ENCODE measurements at places on chromosomes 6 and 20.

DNA sequence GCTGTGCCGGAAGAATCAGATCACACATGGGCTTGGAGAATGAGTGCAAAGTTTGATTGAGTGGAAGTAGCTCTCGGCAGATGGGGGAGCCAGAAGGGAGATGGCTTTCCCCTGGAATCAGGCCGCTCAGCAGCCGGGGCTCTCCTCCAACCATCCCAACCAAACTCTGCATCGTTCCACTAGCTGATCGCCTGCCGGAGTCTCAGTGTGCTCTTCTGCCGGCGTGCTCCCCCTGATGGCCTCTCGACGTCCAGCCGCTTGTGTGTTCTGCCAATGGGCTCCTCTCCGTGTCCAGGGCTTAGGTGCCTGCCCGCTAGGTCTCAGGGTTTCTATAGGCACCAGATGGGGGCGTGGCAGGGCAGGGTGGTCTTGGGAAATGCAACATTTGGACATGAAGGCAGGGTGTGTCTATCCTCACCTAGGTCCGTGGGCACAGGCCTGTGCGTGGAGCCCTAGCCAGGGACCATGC, 4.9 kb upstream of the BIRC7 start:
- peak; percentile 42 for DNase-seq

DNA sequence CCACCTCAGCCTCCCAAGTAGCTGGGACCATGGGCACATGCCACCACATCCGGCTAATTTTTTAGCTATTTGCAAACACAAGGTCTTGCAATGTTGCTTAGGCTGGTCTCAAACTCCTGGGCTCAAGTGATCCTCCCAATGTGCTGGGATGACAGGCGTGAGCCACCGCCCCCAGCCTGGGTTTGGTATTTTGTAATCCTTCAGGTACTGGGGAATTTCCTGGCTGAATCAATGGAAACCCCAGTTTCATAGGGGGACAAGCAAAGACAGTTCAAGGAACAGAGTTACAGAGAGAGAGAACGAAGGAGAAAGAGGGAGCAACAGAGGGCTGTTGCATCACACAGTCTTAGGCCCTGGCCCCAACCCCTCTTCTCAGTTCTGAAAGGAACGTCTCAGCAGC, 35.7 kb downstream of the RAB44 start:
- no peak for DNase-seq

DNA sequence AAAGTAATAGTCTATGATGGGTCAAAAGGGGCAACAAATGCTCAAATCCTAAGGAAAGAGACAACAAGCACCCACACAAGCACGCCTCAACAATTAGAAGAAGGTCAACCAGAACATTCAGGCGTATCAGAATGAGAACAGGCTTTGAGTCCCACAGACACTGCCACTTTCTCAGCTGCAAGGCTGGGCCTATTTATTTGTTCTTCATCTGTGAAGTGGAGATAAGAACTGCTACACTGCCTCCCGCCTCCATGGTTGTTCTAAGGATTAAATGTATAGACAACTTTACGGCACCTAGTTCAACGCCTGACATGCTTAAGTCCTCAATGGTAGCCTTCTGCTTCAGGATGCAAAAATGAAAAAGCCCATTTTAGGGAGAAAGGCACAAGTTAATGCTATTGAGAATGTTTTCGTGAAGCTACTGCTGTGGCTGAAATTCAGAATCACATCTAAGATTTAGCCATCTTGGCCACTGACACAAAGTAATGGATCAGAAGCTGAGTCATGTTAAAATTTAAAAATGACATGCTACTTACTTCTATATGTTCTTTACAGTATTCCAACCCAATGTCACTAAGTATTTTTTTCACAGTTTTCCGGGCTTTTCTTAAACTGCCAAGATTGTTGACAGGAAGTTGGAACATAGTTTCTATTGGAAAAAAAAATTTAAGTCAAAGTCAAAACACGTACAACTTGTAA, 27.7 kb downstream of the ADNP start:
- no peak for DNase-seq

DNA sequence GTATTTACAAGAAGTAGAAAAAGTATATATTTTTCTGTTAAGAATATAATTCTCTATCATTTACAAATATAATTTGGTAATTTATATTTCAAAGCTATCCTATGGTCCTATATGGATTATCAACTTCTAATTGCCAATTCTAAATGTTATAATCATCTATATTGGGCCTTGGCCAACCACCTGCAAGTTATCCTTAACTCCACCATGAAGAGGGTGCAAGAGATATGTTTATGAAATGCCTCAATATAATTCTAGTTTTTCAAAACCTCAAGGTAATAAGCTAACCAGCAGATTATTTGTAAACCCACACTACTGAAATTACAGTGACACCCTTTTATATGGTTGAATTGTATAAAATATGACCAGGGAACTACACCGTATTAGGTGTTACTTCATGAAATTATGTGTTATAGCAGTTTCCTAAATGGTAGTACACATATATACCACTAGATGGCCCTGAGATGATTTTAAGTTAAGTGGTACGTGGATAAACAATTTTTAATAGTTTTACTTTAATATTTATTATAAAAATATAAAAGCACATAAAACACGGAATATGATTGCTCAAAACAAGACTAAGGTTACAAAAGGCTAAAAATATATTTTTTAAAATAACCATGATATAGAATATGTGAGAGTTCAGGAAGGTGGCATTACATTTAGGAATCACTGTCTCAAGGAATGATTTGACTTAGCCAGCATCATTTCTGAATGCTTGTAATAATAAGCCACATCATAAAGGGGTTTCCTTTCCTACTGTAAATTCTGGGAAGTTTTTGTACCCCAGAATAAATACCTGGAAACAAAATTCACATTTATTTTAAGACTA, 9.8 kb upstream of the PNISR start:
- DNase-seq = no peak

- no peak for DNase-seq
These were observed 18.3 kb upstream of the FAM162B start for GRCh38 chr6:116783852-116784251.

DNA sequence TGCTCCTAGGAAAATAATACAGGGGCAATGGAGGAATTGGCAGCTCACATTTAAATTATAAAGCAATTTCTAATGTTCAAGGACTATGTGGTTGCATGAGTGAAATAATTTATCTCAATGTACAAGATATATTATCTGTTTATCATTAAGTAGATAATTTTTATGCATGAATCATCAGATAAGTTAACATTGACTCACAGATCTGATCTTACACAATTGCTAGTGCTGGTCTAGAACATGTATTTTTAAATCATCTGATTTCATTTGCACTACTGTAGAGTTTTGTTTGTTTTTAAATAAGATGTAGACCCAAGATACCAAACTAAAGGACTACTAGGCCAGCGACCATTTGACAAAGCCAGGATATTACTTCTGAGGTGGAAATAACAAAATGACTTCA, 199.2 kb downstream of the BMP2 start:
- no peak for DNase-seq

DNA sequence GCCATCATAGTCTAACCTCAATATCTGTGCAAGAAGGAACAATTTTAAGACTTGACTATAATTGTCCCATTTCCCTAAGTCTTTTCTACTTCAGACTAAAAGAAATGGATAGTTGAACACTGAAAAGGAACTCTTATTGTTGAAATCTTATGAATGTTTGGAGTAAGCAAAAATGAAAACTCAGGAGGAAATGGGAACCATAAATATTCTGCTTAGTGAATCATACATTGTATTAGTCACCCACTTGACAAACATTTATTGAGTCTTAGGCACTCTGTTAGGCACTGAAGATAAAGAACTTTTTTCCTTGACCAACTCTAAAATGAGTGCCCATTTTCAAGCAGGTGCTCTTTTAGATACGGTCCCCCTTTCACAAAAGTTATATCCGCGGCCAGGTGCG, 8.7 kb downstream of the CCDC170 start:
- no peak for DNase-seq

GRCh38 chr6:100617633-100618350, 153.1 kb upstream of the SIM1 start:
- DNase-seq = no peak
